NCI-H1694 (cell line): ENCODE measurements at places on chromosomes 2 and 18.
A peak's percentile ranks its signal among the peaks of the same experiment; 100 is the strongest.

DNA sequence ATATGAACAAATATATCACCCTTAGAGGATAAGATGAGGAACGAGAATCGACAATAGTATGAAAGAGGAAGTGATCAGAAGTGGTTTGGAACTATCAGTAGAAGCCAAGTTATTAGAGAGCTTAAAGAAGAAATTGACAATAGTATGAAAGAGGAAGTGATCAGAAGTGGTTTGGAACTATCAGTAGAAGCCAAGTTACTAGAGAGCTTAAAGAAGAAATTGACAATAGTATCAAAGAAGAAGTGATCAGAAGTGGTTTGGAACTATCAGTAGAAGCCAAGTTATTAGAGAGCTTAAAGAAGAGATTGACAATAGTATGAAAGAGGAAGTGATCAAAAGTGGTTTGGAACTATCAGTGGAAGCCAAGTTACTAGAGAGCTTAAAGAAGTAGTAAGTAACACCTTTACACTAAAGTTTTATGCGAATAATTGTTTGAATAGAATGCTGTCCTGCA lies 175.5 kb downstream of the ZNF407 start:
- DNase-seq = no peak

DNA sequence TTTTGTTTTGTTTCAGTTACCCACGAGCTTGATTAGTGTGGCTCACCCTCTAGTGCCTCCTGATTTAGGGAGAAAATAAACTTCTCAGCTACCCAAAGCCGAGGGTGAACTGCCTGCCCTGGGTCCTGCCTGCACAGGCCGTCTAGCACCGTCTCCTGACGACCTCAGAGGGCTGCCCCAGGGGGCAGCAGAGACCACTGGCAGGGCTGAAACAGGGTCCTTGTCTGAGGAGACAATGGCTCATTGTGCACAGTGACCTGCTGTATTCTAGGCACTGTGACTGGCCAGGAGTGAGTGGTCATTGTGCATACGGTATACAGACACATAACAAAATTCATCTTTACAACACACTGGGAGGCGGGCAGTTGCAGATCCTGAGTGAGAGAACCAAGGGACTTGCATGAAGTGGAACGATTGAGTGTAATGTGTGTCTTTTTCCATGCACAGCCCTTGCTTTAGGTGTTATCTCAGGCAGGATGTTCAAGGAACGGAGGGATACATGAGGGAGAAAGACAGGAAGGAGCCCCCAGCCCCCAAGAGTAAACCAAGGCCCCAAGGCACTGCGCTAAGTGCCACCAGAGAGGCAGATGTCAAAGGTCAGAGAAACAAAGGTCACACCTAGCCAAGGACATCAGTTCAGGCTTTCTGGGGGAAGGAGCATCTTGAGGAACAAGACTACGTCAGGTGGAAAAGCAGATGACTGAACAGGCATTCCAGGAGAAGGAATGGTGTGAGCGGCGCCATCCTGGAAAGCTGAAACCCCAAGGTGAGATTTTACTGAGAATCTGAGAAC lies 421.3 kb downstream of the LPIN1 start:
- DNase-seq = no peak

- DNase-seq = no peak
Observed at GRCh38 chr2:168152902-168153530, 94.4 kb downstream of the STK39 start.

GRCh38 chr2:17538844-17539554 lies 1.5 kb upstream of the VSNL1 start:
- no peak for DNase-seq

DNA sequence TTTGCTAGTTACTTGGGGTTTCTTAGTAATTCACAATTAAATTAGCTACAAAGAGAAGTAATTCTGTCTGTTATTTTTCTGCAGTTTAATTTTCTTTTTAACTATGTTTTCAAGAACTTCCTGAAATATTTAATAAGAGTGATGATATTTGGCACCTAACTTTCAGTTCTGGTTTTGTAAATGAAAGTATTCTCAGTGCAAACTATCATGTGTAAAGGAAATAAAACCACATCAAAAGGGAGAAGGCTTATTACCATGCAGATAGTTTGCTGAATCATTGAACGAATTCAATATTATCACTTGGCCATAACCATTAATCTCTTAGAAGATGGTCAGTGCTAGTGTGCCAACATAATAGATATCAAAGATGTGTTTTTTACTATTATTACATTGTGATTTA lies 29.2 kb downstream of the DYTN start:
- DNase-seq = no peak

DNA sequence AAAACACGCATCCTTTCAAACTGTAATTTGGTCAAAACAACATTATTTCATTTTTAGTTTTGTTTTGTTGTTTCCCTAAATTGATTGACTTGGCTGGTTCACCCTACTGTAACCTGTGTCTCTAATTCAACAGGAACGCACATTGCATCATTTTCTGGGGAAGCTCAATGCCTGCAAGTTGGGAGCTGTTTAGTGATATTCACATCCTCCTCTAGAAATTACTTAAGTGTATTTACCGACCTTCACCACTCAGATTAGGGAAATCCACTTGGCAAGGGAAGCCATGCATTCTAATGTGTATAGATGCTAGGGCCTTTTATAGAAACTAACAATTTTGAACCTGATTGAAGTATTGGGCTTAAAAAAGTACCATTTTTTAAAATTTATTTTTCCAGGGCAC lies 7.3 kb upstream of the TPO start:
- DNase-seq = no peak

DNA sequence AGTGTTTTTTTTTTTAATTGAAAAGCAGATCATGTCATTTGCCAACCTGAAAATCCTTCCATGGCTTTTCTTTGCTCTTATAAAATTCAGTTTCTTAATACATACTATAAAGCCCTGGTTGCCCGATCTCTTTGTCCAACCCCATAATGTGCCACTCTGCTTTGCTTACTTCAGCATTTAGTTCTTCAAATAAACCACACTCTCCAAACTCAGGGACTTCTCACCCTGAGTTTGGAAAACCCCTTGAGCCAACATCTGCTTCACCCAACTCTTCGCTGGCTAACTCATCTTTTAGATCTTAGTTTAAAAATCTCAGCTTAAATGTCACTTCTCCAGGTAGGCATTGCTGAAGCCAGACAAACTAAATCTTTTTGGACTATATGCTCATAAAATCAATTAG lies 1.3 kb upstream of the STAT1 start:
- no peak for DNase-seq

DNA sequence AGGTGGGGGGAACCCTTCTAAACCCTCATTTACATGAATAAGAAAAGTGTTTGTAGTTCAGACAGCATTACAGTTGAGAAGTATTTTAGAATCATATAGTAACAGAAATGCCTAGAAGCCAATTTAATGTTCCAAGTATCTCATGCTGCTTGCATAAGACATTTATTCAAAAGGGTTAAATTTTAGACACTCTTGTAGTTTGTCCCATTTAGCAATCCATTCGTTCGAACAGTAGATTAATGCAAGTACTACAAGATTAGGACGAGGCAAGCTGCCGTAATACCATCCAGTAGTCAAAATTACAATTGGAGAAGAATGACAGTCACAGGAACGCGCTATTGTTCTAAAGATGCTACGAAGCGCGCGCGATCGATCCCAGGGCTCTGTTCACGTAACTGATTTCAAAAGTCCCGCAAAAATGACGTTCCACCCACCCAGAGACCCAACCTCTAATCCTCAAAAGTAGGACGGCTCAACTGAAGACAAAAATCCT lies 1.2 kb downstream of the TMEM237 start:
- DNase-seq = peak; percentile 81

GRCh38 chr2:45084361-45085020 lies 75.2 kb upstream of the SIX2 start:
- DNase-seq = no peak

GRCh38 chr2:150557020-150557600 lies 69.6 kb upstream of the RND3 start:
- no peak for DNase-seq

DNA sequence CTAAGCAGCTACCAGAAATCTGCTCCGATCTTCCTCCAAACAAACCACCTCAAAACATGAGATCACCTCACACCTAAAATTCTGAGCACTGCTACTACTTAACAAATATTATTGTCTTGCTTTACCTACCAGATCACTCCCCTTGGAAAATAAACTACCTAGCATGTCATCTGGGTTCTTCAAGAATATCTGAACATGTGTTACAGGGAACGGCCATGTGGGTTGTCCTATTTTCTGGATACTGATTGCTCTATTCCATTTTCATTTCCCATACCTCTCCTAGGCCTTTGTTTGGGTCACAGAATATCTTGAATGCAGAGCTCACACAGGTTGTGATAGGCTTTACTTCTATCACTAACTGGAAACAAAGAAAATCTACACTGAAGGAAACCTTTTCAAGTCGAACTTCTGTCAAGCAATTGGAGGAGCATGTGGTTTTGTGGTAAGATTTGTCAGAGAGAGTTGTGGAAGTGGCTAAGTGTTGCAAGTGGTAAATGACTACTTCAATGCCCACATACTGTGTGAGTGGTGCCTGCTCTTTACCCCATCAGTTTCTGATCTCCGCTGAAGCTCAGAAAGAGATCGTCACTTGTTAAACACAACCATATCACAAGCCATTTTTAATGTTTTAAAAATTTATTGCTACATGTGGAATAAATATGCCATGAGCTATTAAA lies 739.1 kb upstream of the ZEB2 start:
- DNase-seq = no peak

- no peak for DNase-seq
Observed at GRCh38 chr2:134927195-134927594, 8.6 kb downstream of the CCNT2 start.

DNA sequence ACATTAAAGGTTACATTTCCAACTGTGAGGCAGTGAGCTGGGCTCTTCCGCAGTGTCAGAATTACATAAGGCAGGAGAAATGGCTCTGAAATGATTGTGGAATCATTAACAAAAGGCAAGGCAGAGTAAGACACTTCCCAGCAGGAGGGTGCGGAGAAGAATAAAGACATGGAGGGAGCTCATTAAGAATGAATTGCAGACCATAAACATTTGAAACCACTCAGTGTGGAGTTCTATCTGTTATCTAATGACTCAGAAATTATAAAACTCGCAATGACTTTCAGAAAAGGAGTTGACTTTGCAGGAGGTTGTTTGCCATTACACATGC lies 77.0 kb downstream of the SMIM21 start:
- no peak for DNase-seq

- no peak for DNase-seq
Observed at GRCh38 chr2:126771501-126772195, 115.7 kb downstream of the GYPC start.

DNA sequence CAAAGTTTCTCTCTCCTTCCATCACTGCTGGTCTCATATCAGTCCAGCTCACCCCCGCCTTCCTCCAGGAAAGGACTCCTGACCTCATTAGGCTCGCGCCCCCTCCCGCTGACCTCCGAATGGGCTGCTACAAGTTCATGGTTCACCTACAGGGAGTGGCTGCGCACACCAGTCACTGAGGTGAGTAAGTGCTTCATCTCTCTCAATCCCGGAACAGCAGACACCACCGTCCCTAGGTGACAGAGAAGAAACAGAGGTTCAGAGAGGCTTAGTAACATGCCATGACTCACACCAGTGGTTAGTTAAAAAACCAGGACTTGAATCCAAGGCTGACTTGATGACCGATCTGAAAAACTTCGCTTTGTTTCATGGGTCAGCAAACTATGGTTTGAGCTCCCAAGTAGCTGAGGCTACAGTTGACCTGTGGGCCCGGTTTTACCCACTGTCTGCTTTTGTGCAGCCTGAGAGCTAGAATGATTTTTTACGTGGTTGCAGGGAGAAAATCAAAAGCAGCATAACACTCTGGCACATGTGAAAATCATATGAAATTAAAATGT lies 42.0 kb downstream of the ZFP36L2 start:
- no peak for DNase-seq

- DNase-seq = no peak
Observed at GRCh38 chr2:191983186-191983585, 136.3 kb upstream of the CAVIN2 start.

DNA sequence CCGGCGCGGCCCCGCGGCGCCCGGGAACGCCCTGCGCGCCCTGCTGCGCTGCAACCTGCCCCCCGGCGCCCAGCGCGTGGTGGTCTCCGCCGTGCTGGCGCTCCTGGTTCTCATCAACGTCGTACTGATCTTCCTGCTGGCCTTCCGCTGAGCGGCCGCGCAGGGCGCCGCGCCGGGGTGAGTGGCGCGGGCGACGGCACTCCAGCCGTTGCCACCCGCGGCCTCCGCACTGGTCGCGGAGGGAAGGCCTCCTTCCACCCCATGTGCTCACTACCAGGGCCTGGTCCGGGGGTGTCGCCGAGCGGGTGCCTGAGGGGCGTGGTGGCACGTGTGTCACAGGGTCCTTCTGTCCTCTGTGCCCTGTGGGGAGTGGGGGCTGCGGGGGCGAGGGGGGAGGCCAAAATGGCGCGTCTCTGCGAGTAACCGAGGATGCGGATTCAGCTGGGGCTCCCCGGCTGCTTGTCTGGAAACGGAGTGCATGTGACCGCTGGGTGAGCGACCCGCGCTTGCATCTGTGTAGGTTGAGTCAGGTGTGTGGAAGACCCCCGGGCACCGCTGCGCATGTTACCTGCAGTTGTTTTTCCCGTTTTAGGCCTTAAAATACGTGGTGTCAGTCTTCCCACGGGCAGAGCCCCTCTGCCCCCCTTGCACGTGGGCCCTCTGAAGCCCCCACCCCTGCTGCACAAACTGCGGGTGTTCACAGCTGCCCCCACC lies 58.0 kb downstream of the FAM168B start:
- no peak for DNase-seq

- no peak for DNase-seq
Observed at GRCh38 chr18:63271881-63272299, 47.7 kb downstream of the BCL2 start.

GRCh38 chr2:226020176-226020575 lies 620.7 kb downstream of the NYAP2 start:
- DNase-seq = no peak

- DNase-seq = no peak
Observed at GRCh38 chr2:206984206-206984605, 44.9 kb downstream of the CPO start.

- no peak for DNase-seq
Observed at GRCh38 chr2:95310651-95311050, 13.5 kb downstream of the KCNIP3 start.

DNA sequence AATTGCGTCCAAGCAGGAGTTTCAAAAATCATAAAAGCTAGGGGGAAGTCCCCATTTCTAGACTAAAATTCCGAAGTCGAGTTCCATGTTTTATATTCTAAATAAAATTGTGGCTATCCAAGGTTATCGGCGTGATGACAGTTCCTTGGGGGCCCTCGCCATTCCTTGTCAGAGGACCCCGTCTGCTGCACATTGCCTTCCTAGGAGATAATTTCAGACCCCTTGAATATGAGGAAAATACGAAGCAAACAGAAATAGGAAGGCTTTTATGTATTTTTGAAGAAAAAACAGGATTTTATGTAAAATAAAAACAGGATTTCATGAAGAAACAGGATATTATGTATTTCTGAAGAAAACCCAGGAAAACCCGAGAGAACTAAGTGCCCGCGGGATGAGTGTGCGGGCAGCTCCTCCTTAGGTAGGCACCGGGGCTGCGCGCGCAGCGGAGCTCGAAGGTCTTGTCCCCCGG lies 465 bp upstream of the PLEKHA3 start:
- DNase-seq = no peak
